ENCODE measurements at places on chromosomes 11 and 22.
A peak's percentile ranks its signal among the peaks of the same experiment; 100 is the strongest.

- DNase-seq: peak; percentile 89
- no peaks in the 10 kb centered on the region for H3K27me3 ChIP-seq
- 0 out of 2 replicates have a peak, but pooled peaks cover 2% of the 10 kb centered on the region for H3K36me3 ChIP-seq
- peak within 1 kb of the TSS; percentile 26 for H3K27ac ChIP-seq
Measured at GRCh38 chr11:64165842-64166635, at the start of gene MACROD1. Gene MACROD1 (minus strand): TSS chr11:64166113. CDS start chr11:64165994, 119 bp downstream.

- H3K27me3 ChIP-seq: no peaks in the 10 kb centered on the region
- H3K4me1 ChIP-seq: peaks cover 18% of the 10 kb centered on the region
- peaks cover 14% of the 10 kb centered on the region for H3K36me3 ChIP-seq
- H3K4me3 ChIP-seq: no peak overlapping the region
Measured at GRCh38 chr11:118605116-118605867, 2.1 kb upstream of the PHLDB1 start.

DNA sequence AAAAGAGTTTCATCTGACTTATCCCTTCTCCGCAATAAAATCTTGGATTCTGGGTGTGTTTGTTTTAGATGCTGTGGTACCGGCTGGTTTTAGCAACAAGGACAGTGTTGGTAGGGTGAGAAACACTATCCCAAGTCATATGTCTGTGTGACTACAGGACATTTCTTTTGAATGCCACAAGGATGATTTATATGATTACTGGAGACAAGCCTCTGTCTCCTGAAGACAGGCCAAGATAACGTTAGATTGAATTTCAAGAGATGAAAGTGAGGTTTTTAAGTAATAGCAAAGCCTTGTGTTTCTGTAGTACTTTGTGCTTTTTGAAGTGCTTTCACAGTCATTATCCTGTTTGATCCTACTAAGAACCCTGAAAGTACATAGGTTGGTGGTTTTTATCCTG, 101.6 kb downstream of the COMMD9 start:
- no peak overlapping the region for H3K27ac ChIP-seq
- H3K27me3 ChIP-seq: no peaks in the 10 kb centered on the region
- H3K4me3 ChIP-seq: no peak overlapping the region
- no peaks in the 10 kb centered on the region for H3K36me3 ChIP-seq
- peaks cover 26% of the 10 kb centered on the region for H3K4me1 ChIP-seq
- no peak for DNase-seq

GRCh38 chr11:118834427-118835028, 43.6 kb upstream of the DDX6 start:
- no peaks in the 10 kb centered on the region for H3K27me3 ChIP-seq
- H3K4me3 ChIP-seq: no peak overlapping the region
- DNase-seq: no peak

DNA sequence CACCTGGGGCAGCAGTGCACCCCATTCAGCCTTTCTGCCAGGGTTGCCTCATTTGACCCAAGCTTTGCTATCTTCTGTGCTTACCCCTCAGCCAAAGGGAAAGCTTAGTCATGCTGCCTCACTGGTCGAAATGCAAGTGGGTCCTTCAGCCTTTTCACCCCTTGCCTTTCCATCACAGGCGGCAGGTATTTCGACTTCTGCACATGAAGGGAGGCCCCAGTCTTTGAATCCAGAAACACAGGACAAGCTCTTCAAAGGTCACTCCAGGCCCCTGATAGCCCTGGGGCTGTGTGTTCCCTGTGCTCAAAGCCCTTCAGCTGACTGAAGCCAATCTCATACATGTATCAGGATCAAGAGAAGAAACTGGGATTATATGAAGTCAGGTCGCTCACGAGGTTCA, 129.7 kb downstream of the SNX19 start:
- no peaks in the 10 kb centered on the region for H3K27me3 ChIP-seq
- H3K4me3 ChIP-seq: no peak overlapping the region
- H3K4me1 ChIP-seq: peaks cover 59% of the 10 kb centered on the region
- H3K36me3 ChIP-seq: no peaks in the 10 kb centered on the region
- H3K27ac ChIP-seq: peak overlapping the region; percentile 89

DNA sequence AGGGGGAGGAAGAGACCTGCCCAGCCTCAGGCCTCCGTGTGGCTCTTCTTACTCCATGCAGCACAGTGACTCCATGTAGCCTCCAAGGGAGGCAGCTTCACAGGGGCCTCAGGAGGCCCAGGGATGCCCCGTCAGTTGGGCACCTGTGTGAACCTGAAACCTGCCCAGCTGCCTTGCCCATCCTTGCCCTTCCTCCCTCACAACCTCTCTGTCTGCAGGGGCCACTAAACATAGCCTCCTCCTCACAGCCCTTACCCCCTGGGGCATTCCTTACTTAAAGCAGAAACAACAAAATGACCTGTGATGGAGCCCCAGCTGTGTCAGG, 7.1 kb downstream of the LRRC32 start:
- H3K27me3 ChIP-seq: no peaks in the 10 kb centered on the region
- H3K4me3 ChIP-seq: no peak overlapping the region
- no peak overlapping the region for H3K27ac ChIP-seq
- peaks cover 11% of the 10 kb centered on the region for H3K4me1 ChIP-seq
- H3K36me3 ChIP-seq: no peaks in the 10 kb centered on the region
- DNase-seq: no peak

GRCh38 chr11:115112754-115113153, 391.5 kb downstream of the CADM1 start:
- no peak for DNase-seq
- no peaks in the 10 kb centered on the region for H3K27me3 ChIP-seq
- H3K4me1 ChIP-seq: no peaks in the 10 kb centered on the region
- H3K4me3 ChIP-seq: no peak overlapping the region
- no peak overlapping the region for H3K27ac ChIP-seq

GRCh38 chr11:61923166-61924063, 6.0 kb upstream of the RAB3IL1 start:
- peaks cover 31% of the 10 kb centered on the region for H3K4me1 ChIP-seq
- H3K36me3 ChIP-seq: no peaks in the 10 kb centered on the region
- no peaks in the 10 kb centered on the region for H3K27me3 ChIP-seq
- no peak for DNase-seq

DNA sequence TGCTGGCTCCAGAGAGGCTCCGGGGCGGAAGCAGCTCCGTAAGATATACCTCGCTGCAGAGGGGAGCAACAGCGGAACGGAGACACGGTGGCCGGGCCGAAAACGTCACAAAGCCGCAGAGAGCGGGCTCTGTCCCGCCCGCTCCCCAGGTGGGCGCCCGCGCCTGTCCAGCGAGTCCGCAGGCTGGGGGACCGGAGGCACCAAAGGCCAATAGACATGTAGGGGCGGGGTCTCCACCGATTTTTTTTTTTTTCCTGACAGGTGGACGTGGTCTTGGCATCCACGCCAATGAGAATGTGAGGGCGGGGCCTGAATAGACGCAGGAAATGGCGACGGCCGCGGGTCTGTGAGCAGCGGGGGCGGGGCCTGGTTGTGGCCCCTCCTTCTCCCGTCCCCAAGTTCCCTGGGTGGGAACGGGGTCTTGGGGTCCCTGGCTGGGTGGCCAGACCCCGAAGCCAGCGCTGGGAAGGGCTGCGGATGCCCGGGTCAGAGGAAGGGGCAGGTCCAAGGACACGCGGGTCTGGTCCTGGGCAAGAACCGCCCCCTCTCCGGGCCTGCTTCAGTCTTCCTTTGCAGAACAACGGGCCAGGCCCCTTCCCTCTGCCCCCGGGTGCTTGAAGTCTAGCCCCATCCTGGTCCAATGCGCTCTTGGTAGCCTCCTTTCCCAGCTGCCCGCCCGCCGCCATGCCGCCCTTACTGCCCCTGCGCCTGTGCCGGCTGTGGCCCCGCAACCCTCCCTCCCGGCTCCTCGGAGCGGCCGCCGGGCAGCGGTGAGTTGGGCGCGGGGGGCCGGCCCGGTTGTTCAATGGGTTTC, at the start of gene DNAJC4:
Gene DNAJC4, plus strand, starts transcription at position 378 of the 814 bp plus-strand sequence. Its CDS starts 307 bp downstream, at position 685.
- H3K36me3 ChIP-seq: peaks cover 28% of the 10 kb centered on the region
- peak within 1 kb of the TSS; percentile 66 for H3K4me3 ChIP-seq
- H3K27ac ChIP-seq: peak within 1 kb of the TSS; percentile 35
- peak; percentile 94 for DNase-seq
- no peaks in the 10 kb centered on the region for H3K27me3 ChIP-seq

- DNase-seq: peak; percentile 69
- no peaks in the 10 kb centered on the region for H3K36me3 ChIP-seq
- H3K4me3 ChIP-seq: no peak overlapping the region
- peaks cover 64% of the 10 kb centered on the region for H3K4me1 ChIP-seq
- no peak overlapping the region for H3K27ac ChIP-seq
Measured at GRCh38 chr11:36153551-36153950, 135.7 kb downstream of the COMMD9 start.

DNA sequence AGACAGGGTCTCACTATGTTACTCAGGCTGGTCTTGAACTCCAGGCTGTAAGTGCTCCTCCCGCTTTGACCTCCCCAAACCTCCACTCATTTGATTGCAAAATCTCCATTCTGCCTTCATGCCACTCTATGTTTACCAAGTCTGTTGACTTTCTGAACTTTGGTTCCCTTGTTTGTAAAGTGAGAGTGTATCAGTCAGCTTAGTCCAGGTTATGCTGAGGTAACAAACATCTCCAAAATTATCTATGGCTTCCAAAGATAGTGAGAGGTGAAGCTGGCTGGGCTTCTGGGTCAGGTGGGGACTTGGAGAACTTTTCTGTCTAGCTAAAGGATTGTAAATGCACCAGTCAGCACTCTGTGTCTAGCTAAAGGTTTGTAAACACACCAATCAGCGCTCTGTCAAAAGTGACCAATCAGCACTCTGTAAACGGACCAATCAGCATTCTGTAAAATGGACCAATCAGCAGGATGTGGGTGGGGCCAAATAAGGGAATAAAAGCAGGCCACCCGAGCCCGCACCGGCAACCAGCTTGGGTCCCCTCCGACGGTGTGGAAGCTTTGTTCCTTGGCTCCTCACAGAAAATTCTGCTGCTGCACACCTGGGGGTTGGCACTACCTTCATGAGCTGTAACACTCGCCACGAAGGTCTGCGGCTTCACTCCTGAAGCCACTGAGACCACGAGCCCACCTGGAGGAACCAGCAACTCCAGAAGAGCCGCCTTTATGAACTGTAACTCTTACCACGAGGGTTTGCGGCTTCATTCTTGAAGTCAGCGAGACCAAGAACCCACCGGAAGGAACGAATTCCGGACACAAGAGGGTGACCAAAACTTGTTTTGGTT, 109.3 kb downstream of the MIAT start:
- H3K36me3 ChIP-seq: no peaks in the 10 kb centered on the region
- no peaks in the 10 kb centered on the region for H3K27me3 ChIP-seq
- H3K4me3 ChIP-seq: no peak overlapping the region
- no peak for DNase-seq

- no peaks in the 10 kb centered on the region for H3K27me3 ChIP-seq
- no peak for DNase-seq
- no peak overlapping the region for H3K4me3 ChIP-seq
- no peak overlapping the region for H3K27ac ChIP-seq
- peaks cover 31% of the 10 kb centered on the region for H3K36me3 ChIP-seq
Measured at GRCh38 chr11:130124096-130124495, 35.5 kb upstream of the ST14 start.

- H3K36me3 ChIP-seq: no peaks in the 10 kb centered on the region
- DNase-seq: no peak
Measured at GRCh38 chr11:102476812-102477211, 24.2 kb upstream of the TMEM123 start.

- peaks cover 16% of the 10 kb centered on the region for H3K4me1 ChIP-seq
- no peaks in the 10 kb centered on the region for H3K36me3 ChIP-seq
- no peaks in the 10 kb centered on the region for H3K27me3 ChIP-seq
- no peak overlapping the region for H3K27ac ChIP-seq
- no peak overlapping the region for H3K4me3 ChIP-seq
Measured at GRCh38 chr22:35442471-35442870, 42.5 kb downstream of the MCM5 start.

- DNase-seq: no peak
- H3K36me3 ChIP-seq: no peaks in the 10 kb centered on the region
- H3K4me1 ChIP-seq: peaks cover 8% of the 10 kb centered on the region
- no peak overlapping the region for H3K27ac ChIP-seq
- no peak overlapping the region for H3K4me3 ChIP-seq
- H3K27me3 ChIP-seq: no peaks in the 10 kb centered on the region
Measured at GRCh38 chr11:14101388-14101787, 138.9 kb downstream of the SPON1 start.

DNA sequence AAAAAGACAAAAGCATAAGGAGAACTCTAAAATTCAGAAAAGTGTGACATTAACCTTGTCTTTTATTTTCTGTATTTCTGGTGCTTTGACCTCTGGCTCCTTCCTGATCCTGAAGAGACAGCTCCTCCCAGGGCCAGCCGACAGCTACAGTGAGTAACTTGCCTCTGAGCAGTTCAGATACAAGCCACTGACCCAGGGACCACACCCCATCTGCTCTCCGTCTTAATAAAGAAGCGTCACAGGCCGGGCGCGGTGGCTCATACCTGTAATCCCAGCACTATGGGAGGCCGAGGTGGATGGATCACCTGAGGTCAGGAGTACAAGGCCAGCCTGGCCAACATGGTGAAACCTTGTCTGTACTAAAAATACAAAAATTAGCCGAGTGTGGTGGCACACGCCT, 6.5 kb downstream of the MLC1 start:
- H3K27me3 ChIP-seq: no peaks in the 10 kb centered on the region
- no peaks in the 10 kb centered on the region for H3K4me1 ChIP-seq
- no peak for DNase-seq
- no peak overlapping the region for H3K27ac ChIP-seq
- no peak overlapping the region for H3K4me3 ChIP-seq

DNA sequence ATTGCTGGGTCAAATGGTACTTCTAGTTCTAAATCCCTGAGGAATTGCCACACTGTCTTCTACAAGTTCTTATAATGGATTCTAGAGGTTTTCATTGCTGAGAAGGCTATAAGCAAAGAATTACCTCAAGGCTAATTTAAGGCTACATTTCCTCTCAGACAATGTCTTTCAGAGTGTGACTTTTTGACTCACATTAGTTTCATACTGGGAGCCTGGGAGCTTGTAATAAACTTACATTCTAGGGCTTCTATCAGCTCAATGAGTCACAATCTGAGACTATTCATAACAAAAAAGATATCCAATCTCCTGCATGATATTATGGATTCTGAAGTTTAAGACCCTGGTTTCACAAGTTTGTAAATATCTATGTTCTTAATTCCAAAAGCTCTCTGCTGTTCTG, 408.7 kb downstream of the LRRC4C start:
- DNase-seq: no peak
- H3K4me3 ChIP-seq: no peak overlapping the region
- peaks cover 6% of the 10 kb centered on the region for H3K27me3 ChIP-seq
- no peaks in the 10 kb centered on the region for H3K36me3 ChIP-seq

- H3K4me1 ChIP-seq: peaks cover 21% of the 10 kb centered on the region
- no peak overlapping the region for H3K4me3 ChIP-seq
- no peak for DNase-seq
- H3K27ac ChIP-seq: no peak overlapping the region
Measured at GRCh38 chr11:2765491-2765890, 65.7 kb upstream of the KCNQ1OT1 start.

- no peak overlapping the region for H3K27ac ChIP-seq
- H3K4me1 ChIP-seq: no peaks in the 10 kb centered on the region
- DNase-seq: no peak
- H3K36me3 ChIP-seq: no peaks in the 10 kb centered on the region
- no peaks in the 10 kb centered on the region for H3K27me3 ChIP-seq
Measured at GRCh38 chr11:38839071-38839470, 2241.0 kb upstream of the RAG2 start.

Measured in SJSA1 (cell line).